ENCODE measurements at places on chromosomes 3 and 15. TPM values are rescaled to one million over a fixed set of nuclear protein-coding genes. Genes with fewer than 3 reads are reported as not detected.
A peak's percentile ranks its signal among the peaks of the same experiment; 100 is the strongest.

DNA sequence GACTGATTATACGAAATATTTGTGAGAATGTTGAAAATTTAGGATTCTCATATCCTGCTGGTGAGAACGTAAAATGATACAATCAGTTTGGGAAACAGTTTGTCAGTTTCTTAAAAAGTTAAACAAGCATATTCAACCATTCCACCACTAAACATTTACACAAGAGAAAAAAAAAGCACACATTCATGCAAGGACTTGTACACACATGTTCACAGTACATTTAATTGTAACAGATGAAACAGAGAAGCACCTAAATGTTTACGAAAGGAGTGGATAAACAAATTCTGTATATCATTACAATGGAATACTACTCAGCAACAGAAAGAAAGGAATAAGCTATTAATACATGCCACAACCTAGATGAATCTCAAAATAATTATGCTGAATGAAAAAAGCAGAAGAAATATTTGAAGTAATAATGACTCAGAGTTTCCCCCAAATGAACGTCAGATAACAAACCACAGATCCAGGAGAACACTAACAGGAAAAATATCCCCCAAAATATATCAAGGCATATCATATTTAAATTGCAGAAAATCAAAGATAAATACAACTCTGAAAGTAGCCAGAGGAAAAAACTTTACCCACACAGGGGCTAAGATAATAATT is 14.3 kb downstream of the ANKRD28 start:
- DNase-seq = no peak

DNA sequence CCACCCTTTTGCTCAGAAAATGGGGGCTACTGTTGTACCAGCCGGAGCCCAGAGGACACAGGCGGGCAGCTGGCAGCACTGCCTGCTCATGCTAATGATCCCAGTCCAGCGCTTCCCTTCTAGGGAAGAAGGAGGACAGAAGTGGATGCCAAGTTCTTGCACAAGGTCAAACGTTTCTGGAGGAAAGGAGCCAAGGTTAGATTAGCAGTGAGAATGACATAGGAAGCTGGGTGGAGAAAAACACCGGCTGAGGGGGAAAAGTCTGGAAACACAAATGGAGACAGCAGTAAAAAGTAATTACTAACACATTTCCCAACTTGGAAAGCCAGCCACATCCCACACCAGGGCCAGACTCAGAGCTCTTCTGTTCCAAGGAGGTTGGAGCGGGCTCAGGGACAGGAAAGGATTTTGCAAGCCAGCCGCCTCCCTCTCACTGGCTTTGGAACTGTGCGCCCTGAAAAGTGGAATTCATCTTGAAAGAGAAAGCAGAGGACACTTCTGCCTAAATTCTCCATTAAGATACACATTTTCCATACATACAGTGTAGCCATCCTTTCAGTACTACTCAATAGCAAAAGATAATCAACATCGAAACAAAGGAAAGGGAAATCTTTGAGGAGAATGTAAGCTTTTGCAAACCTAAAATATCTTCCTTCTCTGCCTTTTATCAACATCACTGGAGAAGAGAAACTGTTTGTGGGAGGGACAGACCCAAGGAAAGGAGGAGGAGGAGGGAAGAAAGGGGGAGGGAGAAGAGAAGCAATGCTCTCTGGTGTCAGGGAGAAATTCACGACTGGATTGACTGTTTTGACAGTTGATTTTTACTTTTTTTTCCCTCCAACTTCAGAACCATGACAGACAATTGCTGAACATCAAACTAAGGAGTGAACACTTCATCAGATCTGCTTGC is 133.6 kb downstream of the CD47 start:
- DNase-seq = peak; percentile 19

DNA sequence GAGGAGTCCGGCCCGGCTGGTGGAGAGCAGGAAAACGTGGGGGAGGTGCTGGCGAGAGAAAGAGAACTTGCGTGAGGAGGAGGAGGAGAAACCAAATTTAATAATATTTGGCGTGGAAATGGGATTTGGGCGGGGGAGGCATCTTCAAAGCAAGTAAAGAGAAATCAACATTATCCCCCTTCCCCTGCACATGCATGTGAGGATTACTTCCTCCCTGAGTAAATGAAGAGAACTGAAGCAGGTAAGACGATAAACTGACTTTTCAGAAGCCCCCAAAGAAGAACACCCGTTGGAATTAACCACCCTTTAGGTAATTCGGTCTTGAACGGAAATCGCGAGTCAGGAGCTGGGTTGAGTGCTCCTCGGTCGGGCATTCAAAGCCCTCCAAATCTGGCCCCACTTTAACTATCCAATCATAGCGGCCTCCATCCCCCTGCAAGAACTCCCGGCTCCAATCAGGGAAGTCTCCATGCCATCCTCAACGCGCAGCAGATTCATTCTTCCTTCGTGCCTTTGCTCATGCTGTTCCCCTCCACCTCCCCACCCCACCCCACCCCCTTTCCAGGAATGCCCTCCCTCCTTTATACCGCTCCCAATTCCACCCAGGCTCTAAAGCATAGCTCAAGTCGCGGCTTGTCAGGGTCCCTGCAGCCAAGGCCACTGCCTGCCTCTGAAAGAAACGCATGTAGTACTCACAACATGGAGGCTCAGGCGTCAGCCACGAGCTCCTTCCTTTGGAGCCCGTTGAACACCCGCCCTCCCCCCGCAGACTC is 545 bp upstream of the RFX7 start:
- DNase-seq = no peak

GRCh38 chr15:57506422-57506821 is 85.3 kb upstream of the MYZAP start:
- no peak for DNase-seq

- DNase-seq = no peak
Observed at GRCh38 chr3:16883057-16883722, 1.6 kb upstream of the PLCL2 start.

DNA sequence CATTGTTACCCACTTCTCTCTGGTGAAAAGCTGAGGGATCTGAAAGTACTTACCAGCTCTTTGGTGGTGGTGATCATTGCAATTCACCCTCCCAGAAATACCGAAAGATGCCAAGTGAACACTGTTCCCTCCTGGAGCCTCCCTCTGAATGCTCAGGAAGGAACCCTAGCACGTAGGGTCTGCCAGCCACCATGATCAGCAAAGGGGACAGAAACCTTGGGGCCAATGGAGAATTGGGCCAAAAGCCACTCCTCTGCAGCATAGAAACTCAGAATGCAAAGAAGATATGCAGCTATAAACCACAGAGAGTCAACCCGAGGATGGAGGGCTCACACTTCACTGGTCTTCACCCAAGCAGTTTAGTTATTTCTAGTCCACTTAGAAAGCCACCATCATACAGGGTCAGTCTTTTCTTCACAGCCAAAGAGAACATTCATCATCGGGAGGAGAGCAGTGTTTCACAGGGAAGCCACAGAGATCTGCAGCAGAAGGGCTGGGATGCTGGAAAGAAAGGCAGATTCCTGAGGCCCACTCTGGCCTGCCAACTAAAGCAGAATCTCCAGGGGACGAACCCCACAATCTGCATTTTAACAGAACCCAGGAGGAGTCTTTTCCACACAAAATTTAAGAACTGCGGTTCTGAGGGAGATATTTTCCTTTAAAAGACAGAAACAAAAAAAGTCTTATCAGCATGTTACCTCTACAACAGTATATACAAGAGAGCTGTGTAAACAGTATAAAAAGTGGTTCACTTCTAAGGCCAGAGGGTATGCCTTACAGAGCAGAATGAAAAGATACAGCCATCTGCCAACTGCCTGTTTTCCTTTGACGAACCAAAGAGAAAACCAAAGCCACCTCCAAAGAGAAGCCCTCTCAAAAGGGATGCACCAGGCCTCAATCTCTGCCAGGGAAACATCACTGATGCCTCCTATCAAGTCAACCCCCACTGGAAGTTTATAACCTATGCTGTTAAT is 11.3 kb downstream of the TBC1D2B start:
- DNase-seq = no peak

GRCh38 chr15:81323559-81323943 is 390 bp downstream of the STARD5 start:
- no peak for DNase-seq

- DNase-seq = no peak
Observed at GRCh38 chr3:194375473-194376240, 6.1 kb upstream of the LRRC15 start.

DNA sequence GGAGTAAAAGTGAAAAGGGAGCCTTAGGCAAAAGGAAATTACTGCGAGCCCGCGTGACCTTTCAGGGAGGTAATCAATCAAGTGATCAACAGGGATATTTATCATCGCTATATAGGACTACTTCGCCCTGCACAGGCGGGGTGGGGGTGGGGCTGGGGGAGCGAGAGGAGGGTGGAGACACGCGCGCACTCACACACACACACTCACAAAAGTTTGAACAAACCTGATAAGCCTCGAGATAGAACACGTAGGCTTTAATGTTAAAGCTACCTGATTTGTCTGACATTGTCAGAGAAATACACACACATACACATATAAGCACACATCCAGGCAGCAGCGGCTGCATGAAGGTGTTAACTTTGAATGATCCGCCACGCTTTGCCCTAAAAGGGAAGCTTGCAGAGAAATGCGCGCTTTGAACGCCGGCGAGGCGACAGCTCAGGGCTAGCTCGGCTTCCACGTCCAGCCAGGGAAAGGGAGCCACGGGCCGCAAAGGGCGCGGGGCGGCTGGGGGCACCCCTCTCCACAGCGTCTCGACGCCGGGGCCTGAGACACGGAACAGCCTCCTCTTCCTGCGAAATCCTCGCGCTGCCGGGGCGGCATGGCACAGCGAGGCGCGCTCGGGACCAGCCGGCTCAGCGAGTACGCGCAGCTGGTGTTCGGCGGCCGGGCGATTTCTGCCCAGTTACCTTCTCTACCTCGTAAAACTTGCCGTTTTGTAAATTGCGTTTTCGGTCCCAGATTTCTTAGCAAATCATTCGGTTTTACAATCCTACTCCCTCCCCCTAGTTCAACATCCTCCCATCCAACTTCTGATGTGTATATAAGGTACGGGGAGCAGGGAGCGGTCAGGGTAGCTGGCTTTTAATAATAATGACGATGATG is 4.8 kb upstream of the MECOM start:
- peak; percentile 62 for DNase-seq

DNA sequence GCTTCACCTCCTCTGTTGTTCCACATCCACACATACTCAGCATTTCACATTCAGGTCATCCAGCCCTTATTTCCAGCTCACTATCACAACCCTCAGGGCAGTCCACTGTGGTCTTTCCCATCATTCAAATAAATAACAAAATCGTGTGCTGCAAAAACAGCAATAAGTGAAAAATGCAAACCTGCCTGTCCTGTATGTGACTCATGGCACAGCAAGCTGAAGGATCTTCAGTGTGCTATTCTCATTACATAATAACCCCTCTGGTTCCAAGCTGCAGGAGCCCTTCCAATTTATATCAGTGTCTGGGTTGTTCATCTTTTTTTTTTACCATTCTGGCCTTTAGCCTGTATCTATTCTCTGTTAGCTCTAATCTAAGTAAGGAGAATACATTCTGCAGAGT is 185.3 kb upstream of the UBE2E2 start:
- no peak for DNase-seq

DNA sequence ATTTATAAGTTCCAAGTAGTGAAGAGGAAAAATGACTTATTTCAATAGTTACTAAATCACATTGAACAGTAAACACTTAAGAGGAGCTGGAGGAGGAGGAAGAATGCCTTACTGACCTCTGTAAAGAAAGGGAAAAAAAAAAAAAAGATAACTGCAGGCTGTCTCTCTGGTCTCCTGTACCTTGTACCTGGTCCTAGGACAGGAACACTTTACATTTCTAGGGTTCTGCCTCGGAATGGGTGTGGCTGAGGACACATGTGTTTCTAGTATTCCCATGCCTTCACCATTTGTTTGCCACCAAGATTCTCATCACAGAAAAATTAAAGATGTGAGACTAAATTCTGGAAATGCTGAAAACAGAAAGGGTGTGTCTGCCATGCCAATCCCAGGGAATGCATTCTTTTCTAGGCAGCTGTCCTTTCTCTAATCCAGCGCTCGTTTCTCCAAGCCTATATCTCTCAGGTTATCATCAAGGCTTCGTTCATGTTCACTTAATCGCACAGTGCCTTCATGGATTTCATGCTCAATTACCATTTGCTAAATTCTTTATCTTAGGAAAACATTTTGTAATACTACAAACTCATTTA is 1208.3 kb downstream of the OTOL1 start:
- no peak for DNase-seq

DNA sequence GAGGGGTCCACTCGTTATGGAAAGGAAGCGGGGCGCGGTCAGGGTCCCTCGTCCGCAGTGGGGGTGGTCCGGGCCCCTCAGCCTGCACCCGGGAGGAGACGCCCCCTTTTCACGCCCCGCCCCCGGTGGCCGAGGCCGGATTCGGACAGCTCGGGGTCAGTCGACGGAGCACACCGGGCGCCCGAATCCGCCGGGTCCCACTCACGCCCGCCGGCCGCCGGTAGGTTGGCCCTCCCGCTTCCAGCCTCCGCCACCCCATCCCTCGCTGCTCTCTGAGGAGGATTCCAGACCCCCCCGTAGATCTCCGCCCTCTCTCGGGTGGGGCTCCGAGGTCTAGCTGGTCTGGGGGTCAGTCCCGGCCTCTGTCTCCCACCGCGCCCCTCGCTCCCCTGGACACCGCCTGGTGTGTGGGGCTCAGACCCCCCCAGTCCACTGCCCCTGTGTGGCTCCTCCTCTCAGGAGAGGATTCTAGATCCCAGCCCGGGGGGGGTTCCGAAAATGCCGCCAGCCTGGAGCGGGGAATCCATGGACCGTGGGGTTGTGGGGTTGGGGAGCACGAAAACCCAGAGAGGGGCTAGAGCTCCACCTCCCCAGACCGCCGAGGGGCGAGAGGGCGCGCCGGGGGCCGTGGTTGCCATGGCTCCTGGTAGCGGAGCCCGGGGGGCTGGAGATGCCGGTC is 725 bp downstream of the CHL1 start:
- peak; percentile 77 for DNase-seq

- DNase-seq = no peak
Observed at GRCh38 chr15:100803171-100803440, 76.5 kb upstream of the ALDH1A3 start.

- DNase-seq = no peak
Observed at GRCh38 chr15:74680456-74680855, 15.4 kb downstream of the EDC3 start.

DNA sequence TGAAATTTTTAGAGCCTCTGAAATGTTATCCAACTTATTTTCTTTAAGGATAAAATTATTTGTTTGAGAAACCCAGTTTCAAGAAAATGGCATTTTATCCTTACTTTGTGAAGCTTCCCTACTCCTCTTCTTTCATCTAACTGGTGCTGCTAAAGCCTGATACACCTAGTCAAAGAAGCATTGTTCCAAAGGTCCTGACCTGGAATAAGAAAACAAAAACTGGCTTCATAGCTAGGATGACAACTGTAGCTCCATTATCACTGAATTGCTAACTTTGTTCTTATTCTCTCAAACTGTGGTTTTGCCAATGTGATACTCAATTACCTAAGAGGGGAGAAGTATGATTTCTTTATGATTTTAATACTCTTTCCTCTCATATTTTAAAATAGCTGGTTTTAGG is 27.6 kb upstream of the ATP2C1 start:
- no peak for DNase-seq

GRCh38 chr3:72492240-72492639 is 356.0 kb downstream of the SHQ1 start:
- DNase-seq = no peak

Gene RARRES1
- total RNA-seq = 1.5 TPM

Gene SLC2A2
- 3.7 TPM for total RNA-seq

Gene RTP1
- not detected for total RNA-seq

Gene SERINC4
- total RNA-seq = 0.14 TPM

Gene CHDH
- total RNA-seq = 18.5 TPM

Gene MPI
- total RNA-seq = 22.0 TPM

Gene PLA2G4D
- not detected for total RNA-seq

All from pancreas (tissue), 10 donors.